ENCODE measurements at places on chromosomes 7 and 10.

GRCh38 chr10:6194311-6194710 lies 8.4 kb upstream of the PFKFB3 start:
- DNase-seq, result no peak

DNA sequence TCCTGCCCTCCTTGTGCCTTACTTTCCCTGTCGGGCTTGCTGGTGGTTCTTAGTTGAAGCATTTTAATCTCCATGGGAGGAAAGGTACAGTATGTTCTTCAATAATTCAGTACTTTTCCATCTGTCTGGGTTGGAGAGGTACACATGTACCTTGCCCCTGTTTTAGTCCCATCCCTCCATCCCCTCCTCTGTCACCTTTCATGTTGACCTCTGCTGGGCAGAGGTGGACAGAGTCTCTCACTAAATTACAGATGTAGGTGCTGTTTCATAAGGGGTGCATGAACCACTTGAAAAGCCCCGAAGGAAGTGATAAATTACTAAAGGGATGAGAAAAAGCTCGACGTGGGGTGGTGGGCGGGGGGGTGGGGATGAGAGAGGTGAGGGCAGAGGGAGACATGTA lies 5.4 kb downstream of the AGFG2 start:
- no peak for DNase-seq

DNA sequence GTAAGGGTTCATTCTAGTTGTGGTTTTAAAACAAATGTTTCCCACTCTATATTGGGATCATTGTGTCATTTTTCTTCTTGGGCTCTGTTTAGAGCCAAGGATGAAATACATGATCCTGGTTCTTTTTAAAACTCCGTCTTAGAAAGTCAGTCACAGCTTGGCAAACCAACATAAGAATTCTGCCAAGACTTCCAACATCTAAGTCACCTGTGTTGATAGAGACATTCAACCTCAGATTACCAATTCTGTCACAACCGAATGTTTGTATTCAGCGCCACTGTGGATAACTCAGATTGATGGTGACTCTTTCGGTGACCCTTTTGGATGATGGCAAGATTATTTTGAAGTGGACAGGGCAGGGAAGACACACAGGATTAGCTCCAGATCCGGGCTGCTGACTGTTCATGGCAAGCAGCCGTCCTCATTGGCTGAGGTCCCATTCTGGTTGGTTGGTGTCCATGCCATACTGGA lies 255.4 kb downstream of the ARHGAP21 start:
- no peak for DNase-seq

GRCh38 chr10:111836571-111836970 lies 347.0 kb downstream of the GPAM start:
- DNase-seq, result no peak

DNA sequence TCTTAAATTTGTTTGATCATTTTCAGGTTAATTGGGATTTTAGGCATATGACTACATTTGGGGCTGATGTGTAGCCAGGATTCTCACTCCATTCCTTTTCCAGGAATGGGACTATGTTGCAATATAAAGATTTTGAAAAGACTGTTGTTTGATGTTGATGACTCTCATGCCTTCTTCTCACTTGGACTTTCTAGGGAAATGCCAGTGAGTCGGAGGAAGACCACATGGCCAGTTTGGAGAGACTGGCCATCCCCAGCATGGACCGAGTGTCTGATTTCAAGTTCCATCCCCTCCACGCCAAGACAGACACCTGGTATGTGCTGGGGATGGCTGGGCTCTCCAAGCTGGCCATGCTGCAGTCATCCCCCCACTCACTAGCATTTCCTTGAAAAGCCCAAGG lies 5.5 kb downstream of the IGFBP3 start:
- DNase-seq, result no peak

GRCh38 chr7:100539436-100540006 lies 518 bp downstream of the AGFG2 start:
- DNase-seq, result no peak

- no peak for DNase-seq
These were observed 67.6 kb downstream of the MCU start for GRCh38 chr10:72759584-72759983.

DNA sequence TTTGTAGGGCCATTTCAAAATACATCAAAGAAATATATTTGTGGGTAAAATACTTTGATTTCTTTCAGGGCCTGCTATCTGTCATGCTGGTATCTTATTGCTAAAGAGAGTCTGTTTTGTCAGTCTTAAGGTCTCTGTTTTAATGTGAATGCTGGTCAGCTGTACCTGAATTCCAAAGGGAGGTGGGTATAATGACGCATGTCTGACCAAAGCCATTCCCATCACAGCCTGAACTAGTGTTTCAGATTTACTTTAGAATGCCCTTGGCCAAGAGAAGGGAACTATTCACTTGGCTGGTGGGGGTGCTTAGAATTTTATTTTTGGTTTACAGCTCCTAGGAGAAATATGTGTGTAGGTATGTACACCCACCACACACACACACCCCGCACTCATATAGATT lies 30.6 kb upstream of the MYL10 start:
- DNase-seq, result no peak

GRCh38 chr10:13816195-13816925 lies 229.6 kb downstream of the PRPF18 start:
- no peak for DNase-seq

DNA sequence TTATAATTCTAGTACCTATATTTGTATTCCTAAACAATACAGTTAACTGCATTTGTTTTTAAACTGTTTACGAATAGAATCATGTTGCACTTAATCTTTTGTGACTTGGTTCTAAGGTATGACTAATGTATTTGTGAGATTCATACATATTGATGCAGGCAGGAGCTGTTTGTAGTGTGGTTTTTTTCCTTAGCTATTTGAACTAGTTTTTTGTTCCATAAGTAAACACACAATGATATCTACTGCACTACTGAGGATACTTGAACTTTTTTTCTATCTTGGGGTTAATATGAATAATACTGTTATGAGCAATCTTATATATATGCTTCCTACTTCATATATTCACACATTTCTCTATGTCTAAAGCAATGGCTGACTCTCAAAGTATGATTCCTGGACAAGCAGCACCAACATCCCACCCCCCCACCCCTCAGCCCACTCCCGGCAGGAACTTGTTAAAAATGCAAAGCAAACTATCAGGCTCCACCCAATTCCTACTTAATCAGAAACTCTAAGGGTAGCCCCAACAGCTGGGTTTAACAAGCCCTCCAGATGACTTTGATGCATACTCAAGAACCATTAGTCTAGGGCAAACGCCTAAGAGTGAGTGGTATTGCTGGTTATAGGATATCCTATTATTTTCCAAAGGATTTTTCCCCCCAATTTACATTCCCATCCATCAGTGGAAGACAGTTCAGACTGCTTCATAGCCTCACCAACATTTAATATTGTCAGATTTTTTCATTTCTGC lies 25.8 kb downstream of the BRAF start:
- no peak for DNase-seq

- no peak for DNase-seq
These were observed 64.6 kb upstream of the GJD4 start for GRCh38 chr10:35540296-35541164.

DNA sequence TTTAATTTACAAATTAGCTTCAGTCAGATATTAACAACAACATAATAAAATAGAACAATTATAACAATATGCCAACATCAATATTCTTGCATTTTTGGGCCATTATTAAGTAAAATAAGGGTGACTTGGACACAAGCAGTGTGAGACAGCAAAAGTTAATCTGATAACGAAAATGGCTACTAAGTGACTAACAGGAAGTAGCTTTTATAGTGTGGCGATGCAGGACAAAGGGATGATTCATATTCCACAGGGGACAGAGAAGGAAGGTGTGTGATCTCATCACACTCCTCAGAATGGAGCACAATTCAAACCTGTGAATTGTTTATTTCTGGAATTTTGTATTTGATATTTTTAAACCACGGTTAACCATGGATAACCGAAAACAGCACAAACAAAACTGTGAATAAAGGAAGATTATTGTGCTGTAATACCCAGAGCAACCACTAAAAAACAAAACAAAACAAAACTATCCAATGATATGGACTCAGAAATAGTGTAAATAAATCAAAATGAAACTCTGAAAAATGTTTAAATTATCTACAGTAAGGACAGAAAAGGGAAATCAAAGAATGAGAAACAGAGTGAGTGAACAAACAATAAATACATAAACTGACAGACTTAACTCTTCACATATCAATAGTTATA lies 66.9 kb upstream of the TFEC start:
- no peak for DNase-seq

GRCh38 chr7:154530136-154530535 lies 472.8 kb downstream of the PAXIP1 start:
- DNase-seq, result no peak

GRCh38 chr7:133124974-133125373 lies 43.1 kb upstream of the CHCHD3 start:
- DNase-seq, result no peak

DNA sequence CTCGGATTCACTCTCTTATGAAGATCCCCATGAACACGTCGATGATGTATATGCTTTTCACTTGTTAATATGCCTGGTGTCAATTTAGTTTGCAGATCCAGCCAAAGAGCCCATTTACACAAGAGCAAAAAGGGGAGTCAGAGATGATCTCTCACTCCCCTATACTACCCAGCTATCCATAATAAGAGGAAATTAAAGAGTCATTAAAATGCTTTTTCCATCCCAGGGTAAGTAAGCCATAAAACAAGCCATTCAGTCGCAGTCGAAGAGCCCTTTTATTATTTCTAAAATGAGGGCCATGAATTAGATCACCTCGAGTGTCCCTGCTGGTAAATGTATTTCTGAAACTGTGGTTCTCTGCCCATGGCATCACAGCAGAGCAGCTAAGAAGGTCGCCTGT lies 41.2 kb downstream of the CHCHD3 start:
- DNase-seq, result no peak

- DNase-seq, result no peak
These were observed 58.3 kb downstream of the BICC1 start for GRCh38 chr10:58570979-58571378.

Data from GOT3 (cell line).